ENCODE measurements at places on chromosomes 6 and 20. TPM values are rescaled to one million over a fixed set of nuclear protein-coding genes. Genes with fewer than 3 reads are reported as not detected.
A peak's percentile ranks its signal among the peaks of the same experiment; 100 is the strongest.

GRCh38 chr6:5772408-5773120 lies 234.2 kb downstream of the NRN1 start:
- no peak overlapping the region for H3K27ac ChIP-seq
- H3K4me1 ChIP-seq = no peaks in the 10 kb centered on the region
- no peak for DNase-seq
- H3K36me3 ChIP-seq = no peaks in the 10 kb centered on the region
- no peaks in the 10 kb centered on the region for H3K27me3 ChIP-seq
- H3K4me3 ChIP-seq = no peak overlapping the region

DNA sequence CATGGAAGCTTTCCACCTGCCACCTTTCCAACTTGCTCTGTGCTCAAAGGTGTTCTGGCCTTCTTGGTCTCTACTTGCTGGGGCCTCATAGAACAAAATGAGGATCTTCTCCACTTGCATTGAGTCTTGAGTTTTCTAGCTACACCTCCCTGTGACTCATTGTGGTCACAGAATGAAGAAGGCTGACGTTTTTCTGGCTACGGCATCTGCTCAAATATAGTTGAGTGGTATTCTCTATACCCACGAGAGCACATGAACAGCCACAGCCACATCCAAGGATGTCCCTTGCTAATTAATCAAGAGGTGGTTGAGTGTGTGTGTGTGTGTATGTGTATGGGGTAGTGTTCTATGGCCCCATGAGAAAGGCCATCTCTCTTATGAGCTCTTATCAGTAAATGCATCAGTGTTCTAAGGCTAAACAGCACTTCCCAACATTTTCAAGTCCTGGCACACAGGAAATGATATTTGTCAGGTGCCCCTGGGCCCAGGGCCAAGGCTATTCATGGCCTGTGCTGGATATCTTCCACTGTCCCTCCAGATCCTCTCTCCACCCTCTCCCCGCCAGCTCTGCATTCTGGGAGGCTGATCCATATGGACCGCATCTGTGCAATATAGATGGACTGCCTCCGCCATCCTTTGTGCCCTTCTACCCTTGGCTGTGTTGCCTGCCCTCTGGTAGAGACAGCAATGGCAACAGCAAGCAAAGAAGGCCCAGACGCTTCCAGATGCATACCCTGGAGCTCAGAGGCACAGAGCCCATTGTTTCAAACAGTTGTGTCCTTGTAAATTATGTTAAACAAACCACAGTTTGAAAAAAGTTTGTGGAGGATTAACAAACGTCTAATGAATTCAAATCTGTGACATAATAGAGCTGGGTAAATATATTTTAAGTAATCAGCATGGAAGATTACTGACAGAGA lies 150.2 kb downstream of the LRFN2 start:
- H3K4me3 ChIP-seq = no peak overlapping the region
- H3K27ac ChIP-seq = no peak overlapping the region
- H3K27me3 ChIP-seq = no peaks in the 10 kb centered on the region
- no peaks in the 10 kb centered on the region for H3K4me1 ChIP-seq

- no peaks in the 10 kb centered on the region for H3K36me3 ChIP-seq
- DNase-seq = no peak
- H3K4me3 ChIP-seq = no peak overlapping the region
Observed at GRCh38 chr6:137794516-137795201, 72.4 kb upstream of the TNFAIP3 start.

- no peaks in the 10 kb centered on the region for H3K4me1 ChIP-seq
- no peak for DNase-seq
- no peak overlapping the region for H3K4me3 ChIP-seq
- H3K36me3 ChIP-seq = no peaks in the 10 kb centered on the region
- no peak overlapping the region for H3K27ac ChIP-seq
- no peaks in the 10 kb centered on the region for H3K27me3 ChIP-seq
Observed at GRCh38 chr6:80280262-80281010, 174.0 kb downstream of the BCKDHB start.

- peak; percentile 70 for DNase-seq
- H3K27ac ChIP-seq = peak overlapping the region; percentile 99
- no peaks in the 10 kb centered on the region for H3K36me3 ChIP-seq
- H3K4me1 ChIP-seq = no peaks in the 10 kb centered on the region
- peak overlapping the region; percentile 75 for H3K4me3 ChIP-seq
Observed at GRCh38 chr6:26123947-26124780, 36.9 kb downstream of the HFE start.

- no peaks in the 10 kb centered on the region for H3K27me3 ChIP-seq
- no peak overlapping the region for H3K4me3 ChIP-seq
- no peak for DNase-seq
- no peaks in the 10 kb centered on the region for H3K36me3 ChIP-seq
- peaks cover 1% of the 10 kb centered on the region for H3K4me1 ChIP-seq
- H3K27ac ChIP-seq = no peak overlapping the region
Observed at GRCh38 chr20:50734730-50735679, 3.6 kb downstream of the PARD6B start.

C6orf120 gene
- total RNA-seq = 33.4 TPM

- H3K27me3 ChIP-seq = no peaks in the 10 kb centered on the region
- H3K4me3 ChIP-seq = no peak overlapping the region
- H3K36me3 ChIP-seq = no peaks in the 10 kb centered on the region
- no peaks in the 10 kb centered on the region for H3K4me1 ChIP-seq
Observed at GRCh38 chr6:125528621-125529041, 220.8 kb upstream of the HEY2 start.

DNA sequence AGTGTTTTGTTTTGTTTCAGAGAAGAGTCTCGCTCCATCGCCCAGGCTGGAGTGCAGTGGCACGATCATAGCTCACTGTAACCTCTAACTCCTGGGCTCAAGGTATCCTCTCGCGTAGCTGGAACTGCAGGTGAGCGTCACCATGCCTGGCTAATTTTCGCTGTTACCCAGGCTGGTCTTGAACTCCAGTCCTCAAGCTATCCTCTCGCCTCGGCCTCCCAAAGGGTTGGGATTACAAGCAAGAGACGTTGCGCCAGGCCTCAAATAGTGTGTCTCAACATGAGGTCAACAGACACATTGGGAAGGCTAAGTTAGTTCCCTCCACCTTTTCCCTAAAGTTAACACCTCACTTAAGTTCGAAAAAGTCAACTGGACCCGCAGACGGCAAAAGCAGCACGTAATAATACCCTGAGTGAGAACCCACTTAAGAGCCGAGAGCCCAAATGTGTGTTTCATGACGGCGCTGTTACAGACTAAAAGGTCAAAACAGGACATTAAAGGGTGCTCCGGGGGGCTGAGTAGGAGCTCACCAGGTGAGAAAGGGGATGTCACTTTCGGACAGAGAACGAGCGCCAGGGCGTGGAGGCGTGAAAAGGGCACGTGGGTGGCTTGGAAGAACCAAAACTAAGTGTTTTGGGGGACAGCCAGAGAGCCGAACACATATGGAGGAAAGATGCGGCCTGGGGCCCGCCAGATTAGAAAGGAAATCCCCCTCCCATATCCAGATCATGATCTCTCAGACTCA lies 499 bp downstream of the TTI1 start:
- peak; percentile 49 for DNase-seq
- peak overlapping the region; percentile 95 for H3K27ac ChIP-seq
- no peaks in the 10 kb centered on the region for H3K4me1 ChIP-seq
- no peaks in the 10 kb centered on the region for H3K27me3 ChIP-seq
- no peaks in the 10 kb centered on the region for H3K36me3 ChIP-seq
- H3K4me3 ChIP-seq = peak overlapping the region; percentile 96

ALDH8A1 gene
- total RNA-seq = 1.5 TPM

RNF217 gene
- total RNA-seq = 41.0 TPM

BRD2 gene
- total RNA-seq = 122 TPM

DNA sequence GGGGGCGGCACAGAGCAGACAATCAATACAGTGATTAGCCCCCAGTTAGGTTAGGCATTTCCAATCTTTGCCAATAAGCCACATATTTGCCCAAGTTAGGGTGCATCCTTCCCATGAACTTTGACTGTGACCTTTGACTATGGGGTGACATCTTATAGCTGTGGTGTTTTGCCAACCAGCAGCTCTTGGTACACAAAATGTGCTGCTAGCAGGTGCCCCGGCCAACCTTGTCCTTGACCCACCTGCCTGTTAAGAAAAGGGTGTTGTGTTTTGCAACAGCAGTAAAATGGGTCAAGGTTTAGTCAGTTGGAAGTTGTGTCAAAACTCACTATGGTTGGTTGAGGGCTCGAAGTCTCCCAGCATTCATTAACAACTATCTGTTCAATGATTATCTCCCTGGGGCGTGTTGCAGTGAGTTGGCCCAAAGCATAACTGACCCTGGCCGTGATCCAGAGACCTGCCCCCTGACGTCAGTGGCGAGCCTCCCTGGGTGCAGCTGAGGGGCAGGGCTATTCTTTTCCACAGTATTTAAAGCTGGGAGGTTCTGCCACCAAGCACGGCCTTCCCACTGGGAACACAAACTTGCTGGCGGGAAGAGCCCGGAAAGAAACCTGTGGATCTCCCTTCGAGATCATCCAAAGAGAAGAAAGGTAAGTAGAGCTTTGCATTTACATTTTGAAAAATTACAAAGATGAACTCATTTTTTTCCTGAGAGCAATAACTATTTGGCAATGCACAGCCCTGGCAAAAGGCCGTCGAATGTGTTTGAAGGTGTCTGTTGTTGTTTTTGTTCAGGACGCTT lies at the start of gene PCK1:
Gene PCK1 (plus strand): TSS at position 557 of the 802 bp plus-strand sequence. CDS start 302 bp downstream, outside the sequence.
- no peaks in the 10 kb centered on the region for H3K36me3 ChIP-seq
- H3K27ac ChIP-seq = no peak within 1 kb of the TSS
- no peaks in the 10 kb centered on the region for H3K4me1 ChIP-seq

DNA sequence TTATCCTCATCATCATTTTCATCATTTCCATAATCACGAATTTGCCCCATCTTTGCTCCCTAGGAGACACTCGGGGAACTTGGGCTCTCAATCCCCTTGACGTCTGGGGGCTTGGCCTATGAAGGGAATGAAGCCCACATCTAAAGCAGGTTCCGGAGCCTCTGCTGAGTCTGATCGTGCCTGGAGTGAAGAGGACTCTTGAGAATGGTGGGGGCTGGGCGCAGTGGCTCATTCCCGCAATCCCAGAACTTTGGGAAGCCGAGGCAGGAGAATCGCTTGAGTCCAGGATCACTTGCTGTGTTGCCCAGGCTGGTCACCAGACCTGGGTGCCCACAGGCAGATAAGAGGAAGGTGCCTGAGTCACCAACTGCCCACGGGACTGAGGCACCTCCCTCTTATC lies 114.5 kb downstream of the SYCP2 start:
- H3K27me3 ChIP-seq = no peaks in the 10 kb centered on the region
- H3K4me1 ChIP-seq = no peaks in the 10 kb centered on the region
- no peaks in the 10 kb centered on the region for H3K36me3 ChIP-seq
- no peak overlapping the region for H3K4me3 ChIP-seq
- H3K27ac ChIP-seq = no peak overlapping the region
